ENCODE measurements at places on chromosomes 3 and 15. TPM values are rescaled to one million over a fixed set of nuclear protein-coding genes. Genes with fewer than 3 reads are reported as not detected.

GRCh38 chr3:66342717-66343356 lies 122.0 kb downstream of the SLC25A26 start:
- DNase-seq: no peak
- no peaks in the 10 kb centered on the region for H3K36me3 ChIP-seq
- H3K4me1 ChIP-seq: no peaks in the 10 kb centered on the region
- no peaks in the 10 kb centered on the region for H3K27me3 ChIP-seq
- no peak overlapping the region for H3K4me3 ChIP-seq

GRCh38 chr15:75584121-75584520 lies 5.0 kb upstream of the PTPN9 start:
- H3K4me1 ChIP-seq: no peaks in the 10 kb centered on the region
- no peaks in the 10 kb centered on the region for H3K36me3 ChIP-seq
- no peak for DNase-seq
- no peak overlapping the region for H3K27ac ChIP-seq
- no peak overlapping the region for H3K4me3 ChIP-seq

DNA sequence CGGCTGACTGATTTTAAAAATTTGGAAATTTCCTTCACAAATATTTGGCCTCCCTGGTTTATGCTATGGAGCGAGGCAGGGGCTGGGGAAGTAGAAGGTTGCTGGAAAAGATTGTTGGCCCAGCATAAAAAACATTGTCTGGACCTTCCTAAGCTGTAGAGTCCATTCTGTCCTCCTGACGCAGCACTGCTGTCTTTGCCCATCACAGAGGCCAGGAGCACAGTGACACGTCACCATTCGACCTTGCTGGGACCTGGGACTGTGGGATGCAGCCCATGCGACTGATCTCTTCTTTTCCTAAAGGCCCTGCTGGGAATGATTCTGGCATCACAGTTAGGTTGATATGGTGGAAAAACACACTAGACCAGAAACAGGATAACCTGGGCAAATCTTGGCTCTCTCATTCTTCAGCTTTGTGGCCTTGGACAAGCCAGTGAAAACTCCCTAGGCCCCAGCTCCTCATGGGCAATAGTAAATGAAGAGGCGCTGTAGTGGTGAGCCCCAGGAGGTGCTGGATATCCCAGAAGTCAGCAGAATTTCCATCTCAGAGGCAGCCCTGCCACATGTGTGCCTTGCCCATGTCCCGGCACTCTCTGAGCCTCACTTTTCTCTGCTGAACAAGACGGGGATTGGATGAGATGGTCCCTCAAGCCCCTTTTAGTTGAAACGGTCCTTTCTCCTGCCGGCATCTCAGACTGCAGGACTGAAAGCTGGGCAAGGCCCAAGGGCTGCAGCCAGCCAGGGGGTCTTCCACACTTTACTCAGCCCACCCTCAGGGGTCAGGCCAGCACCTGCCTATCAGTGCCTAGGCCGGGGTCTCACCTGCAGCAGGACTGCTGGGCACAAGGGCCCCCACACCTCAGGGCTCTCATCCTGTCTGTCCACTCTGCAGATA lies 69.6 kb downstream of the SENP2 start:
- no peaks in the 10 kb centered on the region for H3K27me3 ChIP-seq
- H3K4me1 ChIP-seq: no peaks in the 10 kb centered on the region
- no peak for DNase-seq
- peaks cover 29% of the 10 kb centered on the region for H3K36me3 ChIP-seq
- no peak overlapping the region for H3K4me3 ChIP-seq
- no peak overlapping the region for H3K27ac ChIP-seq

TCTA gene
- total RNA-seq: 12.4 TPM

- DNase-seq: no peak
- no peak overlapping the region for H3K4me3 ChIP-seq
- no peaks in the 10 kb centered on the region for H3K27me3 ChIP-seq
These were observed 35.4 kb upstream of the RAB6B start for GRCh38 chr3:133931084-133931483.

INO80 gene
- total RNA-seq: 41.3 TPM

GRCh38 chr3:113721636-113722035 lies 24.4 kb downstream of the NAA50 start:
- no peak overlapping the region for H3K4me3 ChIP-seq
- H3K4me1 ChIP-seq: no peaks in the 10 kb centered on the region
- H3K36me3 ChIP-seq: peaks cover 35% of the 10 kb centered on the region
- H3K27ac ChIP-seq: no peak overlapping the region

RHCG gene
- total RNA-seq: not detected

DNA sequence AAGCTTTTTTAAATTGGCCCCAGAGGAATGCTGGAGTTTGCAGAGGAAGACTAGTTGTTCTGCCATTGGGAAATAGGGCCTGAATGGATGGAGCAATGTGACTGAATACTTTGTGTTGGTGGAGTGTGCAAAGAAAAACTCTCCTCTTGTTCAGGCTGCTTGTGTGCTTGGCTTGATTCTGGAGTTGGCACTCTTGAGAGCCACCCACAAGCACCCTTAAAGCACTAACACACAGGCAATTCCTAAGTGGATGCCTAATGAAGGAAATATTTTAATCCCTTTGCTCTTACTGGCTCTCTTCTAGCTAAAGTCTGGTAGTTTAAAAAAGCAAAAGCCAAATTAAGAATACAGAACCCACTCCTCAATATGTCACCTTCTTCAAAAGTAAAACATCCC lies 304.4 kb upstream of the C2CD4B start:
- no peaks in the 10 kb centered on the region for H3K27me3 ChIP-seq
- no peak overlapping the region for H3K4me3 ChIP-seq
- H3K27ac ChIP-seq: peak overlapping the region; percentile 65
- H3K36me3 ChIP-seq: no peaks in the 10 kb centered on the region
- H3K4me1 ChIP-seq: no peaks in the 10 kb centered on the region

ANKRD63 gene
- not detected for total RNA-seq

- no peaks in the 10 kb centered on the region for H3K27me3 ChIP-seq
- DNase-seq: no peak
- no peaks in the 10 kb centered on the region for H3K4me1 ChIP-seq
These were observed 112.0 kb downstream of the FAM43A start for GRCh38 chr3:194797555-194798250.

DNA sequence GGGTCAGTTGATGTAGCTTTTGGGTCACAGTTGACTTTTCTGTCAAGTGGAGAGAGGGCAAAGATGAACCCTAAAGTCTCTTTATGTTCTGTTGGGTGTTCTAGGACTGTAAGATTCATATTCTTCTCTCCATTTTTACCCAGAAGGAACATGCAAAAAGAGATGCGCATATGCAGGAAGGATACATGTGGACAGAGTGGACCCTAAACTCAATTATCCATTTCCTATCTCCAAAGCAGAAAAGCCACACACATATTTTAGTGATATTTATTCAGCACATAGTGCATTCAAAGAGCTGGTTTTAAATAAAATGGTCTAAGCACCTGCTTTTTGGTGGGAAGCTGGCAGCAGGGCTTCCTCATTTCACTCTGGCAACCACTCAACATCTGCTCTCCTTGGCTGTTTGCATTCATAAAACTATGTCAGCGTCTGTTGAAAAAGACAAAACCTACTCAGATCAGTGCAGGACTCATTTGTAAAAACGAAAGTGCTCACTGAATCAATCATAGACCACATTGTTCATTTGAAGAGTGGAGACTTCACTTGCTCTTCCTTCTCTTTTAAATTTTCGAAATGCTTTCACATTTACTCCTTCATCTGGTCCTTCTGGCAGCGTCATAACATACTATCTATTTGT lies 96.6 kb downstream of the SEMA6D start:
- H3K27me3 ChIP-seq: no peaks in the 10 kb centered on the region
- H3K4me3 ChIP-seq: no peak overlapping the region
- H3K27ac ChIP-seq: no peak overlapping the region
- H3K36me3 ChIP-seq: no peaks in the 10 kb centered on the region
- no peak for DNase-seq
- H3K4me1 ChIP-seq: no peaks in the 10 kb centered on the region
